ENCODE measurements at places on chromosomes 11 and 22.

DNA sequence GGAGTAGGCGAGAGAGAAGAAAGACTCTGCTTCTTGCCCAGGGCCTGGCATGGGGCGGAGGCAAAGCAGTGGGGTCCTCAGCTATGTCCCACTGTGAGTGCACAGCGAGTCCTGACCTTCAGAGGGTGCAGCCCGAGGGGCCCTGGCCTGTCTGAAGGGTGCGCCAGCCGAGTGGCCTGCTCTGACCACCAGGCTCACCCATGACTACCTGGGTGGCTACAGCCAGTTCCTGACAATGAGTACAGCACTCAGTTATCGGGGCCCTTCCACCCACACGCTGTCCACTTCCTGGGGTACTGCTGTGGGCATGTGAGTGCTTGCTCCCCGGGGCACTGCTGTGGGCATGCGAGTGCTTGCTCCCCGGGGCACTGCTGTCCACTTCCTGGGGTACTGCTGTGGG, 74.1 kb upstream of the B3GAT1 start:
- no peak for DNase-seq

DNA sequence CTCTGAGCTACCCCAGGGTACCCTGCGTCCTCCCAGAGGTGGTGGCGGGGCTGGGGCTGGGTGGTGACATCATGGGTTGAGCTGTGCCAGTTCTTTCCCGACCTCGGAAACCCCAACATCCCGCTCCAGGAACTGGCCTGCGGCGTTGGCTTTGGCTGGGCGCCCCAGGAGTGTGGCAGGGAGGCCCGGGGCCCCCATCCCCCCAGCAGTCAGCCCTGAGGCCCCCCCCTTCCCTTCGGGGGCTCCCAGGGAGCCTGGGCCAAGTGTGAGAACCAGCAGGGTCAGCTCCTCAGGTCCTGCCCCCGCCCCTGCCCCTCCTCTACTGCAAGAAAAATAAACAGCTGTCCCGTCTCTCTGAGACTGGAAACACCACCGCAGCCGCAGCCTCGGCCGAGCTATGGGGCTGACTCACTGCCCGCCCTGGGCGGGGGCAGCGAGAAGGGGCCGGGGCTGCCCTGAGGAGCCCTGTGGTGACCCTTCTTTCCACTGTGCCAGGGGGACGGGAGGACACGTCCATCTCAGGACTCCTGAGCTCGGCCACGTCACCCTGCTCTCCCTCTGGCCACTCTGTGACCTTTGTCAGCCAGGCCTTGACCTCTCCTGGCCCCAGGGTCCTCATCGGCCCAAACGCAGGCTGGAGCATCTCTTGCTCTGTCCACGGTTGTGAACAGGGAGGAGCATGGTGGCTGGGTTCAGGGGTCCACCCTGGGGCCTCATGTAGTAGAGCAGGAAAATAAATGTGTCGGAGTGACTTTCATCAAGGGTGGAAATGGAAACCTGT, 73.4 kb downstream of the WNT7B start:
- DNase-seq = no peak

DNA sequence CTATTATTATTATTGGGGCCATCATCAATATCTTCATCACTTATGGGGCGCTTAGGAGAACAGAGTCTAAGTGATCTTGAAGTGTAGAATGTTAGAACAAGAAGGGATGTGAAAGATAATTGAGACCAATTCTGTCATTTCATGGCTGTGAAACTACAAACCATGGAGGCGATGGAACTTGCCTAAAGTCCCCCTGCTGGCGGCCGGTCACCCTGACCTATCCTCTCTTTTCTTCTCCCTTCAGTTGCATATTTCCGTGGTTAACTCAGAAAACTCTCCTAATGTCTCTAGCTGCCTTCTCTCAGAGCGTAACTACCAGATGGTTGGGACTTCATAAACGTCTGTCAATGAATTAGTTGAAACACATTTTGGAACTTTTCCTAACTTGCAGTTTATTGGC, 6.6 kb upstream of the OR4B1 start:
- DNase-seq = no peak

GRCh38 chr11:84313830-84314359, 1027.7 kb upstream of the CCDC90B start:
- no peak for DNase-seq

DNA sequence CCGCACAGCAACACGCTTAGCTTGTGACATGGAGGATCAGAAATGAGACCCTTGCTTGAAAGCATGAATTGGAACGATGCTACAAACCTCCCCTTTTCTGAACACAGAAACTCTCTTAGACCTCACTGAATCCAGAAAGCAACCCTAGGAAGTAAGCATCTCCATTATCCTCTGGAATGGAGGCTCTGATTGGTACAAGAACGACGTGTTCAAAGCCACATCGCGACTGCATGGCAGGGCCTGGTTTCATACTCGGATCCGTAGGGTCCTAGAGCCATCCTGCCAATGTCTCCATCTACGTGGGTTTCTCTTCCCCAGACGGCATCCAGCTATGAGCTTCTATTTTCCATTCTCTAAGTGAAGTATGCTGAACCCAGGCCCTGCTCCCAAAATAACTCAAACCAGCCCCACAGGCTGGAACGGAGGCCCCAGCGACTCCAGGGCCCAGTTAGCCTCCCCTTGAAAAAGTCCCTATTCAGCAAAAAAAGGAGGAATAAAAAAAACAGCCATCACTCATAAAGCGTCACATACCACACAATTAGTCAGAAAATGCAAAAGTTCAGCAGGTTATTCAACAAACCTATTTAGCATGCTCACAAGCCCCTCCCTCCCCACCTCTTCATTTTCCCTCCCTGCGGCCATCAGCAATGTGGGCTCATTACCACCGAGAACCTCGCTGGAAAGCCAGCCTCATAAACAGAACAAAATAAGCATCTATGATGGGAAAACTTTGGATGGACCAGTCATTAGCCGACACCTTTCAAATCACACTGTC, 7.1 kb upstream of the MN1 start:
- DNase-seq = no peak
